ENCODE measurements at places on chromosomes 5 and 9.
A peak's percentile ranks its signal among the peaks of the same experiment; 100 is the strongest.

DNA sequence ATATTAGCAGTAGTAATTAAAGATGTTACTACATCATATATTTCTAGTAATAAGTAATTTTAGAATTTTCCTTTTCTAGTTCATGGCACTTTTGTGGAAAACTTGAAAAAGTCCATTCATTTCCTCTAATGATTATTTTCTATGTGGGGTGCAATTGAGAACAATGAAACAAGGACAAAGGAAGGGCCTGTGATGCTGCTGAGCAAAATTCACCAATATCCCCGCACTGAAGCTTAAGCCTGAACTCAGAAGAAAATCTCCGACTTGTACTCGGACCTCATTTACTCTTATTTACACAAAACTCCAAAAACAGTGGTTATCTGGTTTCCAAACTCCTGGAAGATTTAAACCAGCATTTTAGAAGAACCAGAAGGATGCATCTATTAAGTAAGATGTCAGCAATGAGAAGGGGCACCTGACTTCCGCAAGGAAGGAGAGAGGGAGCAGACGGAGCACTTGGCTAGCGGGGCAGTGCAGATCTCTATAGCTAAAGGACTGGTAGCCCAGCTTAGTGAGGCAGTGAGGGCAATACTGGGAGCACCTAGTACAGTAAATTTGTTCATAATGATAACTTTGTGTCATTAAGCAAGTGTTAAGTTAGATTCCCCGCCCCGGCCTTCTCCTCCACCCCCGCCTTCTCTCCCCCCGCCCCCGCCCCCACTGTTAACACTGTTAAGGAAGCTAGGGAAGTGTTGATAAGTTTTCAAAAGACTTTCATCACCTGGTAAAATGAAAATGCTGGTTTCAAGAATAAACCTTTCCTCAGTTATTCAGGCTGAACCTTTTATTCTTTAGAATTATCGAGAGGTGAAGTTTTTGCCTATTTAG, 123.3 kb downstream of the ZSWIM6 start:
- DNase-seq, result no peak

GRCh38 chr9:135273008-135273407, 185.5 kb downstream of the OLFM1 start:
- DNase-seq, result no peak

- peak; percentile 48 for DNase-seq
These were observed 47.5 kb upstream of the ELL2 start for GRCh38 chr5:96008987-96009647.

DNA sequence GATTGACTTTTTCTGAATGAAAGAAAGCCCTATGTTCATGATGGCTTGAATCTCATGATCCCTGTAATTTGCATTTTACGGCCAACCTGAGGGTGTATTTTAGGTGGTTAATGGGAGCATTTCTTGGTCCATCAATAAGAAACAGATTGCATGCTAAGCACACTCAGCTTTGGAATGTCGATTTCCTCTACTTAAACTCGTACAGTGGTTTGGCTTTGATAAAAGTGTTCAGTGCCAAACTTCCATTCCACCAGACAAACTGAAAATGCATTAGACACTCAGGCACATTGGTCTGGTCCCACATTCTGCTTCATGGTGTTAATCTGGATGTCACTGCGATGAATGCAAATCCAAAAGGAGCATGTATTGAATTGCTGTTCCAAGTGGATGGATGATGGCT, 77.0 kb downstream of the VCAN start:
- DNase-seq, result peak; percentile 60

DNA sequence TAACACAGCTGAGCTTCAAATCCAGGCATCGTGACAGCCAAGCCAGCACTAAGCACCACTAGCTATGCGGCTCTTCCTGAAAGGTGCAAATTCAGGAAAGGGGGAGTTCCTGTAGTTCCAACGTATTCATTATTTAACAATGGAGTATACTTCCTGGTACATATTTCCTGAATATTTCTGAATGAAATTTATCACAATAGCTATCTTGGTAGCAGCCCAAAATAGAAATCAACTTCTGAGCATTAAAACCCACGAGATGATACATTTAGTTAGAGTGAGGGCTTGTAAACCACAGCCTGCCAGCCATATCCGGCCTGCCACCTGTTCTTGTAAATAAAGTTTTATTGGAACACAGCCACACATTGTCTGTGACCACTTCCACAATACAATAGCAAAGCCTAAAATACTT, 109.7 kb upstream of the RETREG1 start:
- no peak for DNase-seq

- DNase-seq, result peak; percentile 89
These were observed 188.7 kb upstream of the MSX2 start for GRCh38 chr5:174535669-174536068.

DNA sequence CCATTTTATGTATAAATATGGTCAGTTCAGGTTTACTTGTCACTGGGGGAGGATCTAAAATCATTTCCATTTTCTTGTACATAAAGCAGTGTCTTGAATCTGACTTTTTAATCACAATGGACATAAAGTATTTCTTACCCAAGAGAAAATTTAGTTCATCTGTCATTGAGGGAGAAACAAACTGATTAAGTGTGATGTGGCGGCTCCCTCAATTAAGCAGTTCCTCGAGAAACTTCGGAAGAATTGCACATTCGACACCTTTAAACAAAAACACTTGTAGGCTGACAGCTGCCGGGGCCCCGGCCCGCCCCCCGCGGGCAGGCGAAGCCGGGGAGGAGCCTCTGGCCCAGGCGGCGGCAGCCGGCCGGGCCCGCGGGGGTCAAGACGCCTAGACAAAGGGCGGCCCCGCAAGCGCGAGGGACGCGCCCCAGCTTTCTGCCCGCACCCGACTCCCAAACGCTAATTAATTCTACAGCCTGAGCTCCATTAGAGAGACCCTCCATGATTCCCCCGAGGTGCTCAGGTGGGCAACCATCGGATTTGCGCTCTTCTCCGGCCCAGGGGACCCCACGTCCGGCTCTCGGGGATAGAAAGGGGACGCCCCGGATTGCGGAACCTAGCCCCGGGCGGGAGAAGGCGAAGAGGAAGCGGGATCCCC, 750 bp downstream of the TRIM36 start:
- no peak for DNase-seq

- no peak for DNase-seq
These were observed 19.0 kb upstream of the SMAD5 start for GRCh38 chr5:136113606-136114005.

GRCh38 chr9:75054368-75055001, 26.4 kb upstream of the CARNMT1 start:
- DNase-seq, result peak; percentile 45

DNA sequence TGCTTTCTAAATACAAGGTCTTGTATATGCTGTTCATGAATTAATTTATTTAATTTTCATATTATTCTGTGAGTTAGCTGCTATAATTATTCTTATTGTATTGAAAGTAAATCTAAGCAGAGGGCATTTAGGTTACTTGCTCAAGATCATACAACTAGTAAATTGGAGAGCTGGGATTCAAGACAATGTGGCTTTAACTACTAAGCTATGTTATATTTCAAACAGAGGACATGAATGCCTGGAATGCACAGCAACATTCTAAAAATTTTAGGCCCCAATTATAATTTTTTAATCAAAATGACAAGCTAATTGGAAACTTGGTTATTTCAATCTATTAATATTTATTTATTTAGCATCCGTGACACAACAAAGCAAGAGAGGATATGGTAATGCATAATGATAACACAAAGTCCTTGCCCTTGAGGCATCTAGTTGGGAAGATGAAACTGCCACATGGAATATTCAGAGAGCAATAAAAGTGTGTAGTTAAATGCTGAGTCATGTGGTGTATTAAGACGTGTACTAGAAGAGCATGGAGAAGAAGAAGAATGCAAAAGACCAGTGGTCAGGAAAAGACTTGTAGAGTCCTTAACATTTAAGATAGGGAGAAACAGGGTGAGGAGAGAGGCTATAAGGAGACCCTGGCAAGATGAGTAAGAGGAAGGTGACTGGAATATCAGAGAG, 24.4 kb downstream of the CTXN3 start:
- DNase-seq, result peak; percentile 29

DNA sequence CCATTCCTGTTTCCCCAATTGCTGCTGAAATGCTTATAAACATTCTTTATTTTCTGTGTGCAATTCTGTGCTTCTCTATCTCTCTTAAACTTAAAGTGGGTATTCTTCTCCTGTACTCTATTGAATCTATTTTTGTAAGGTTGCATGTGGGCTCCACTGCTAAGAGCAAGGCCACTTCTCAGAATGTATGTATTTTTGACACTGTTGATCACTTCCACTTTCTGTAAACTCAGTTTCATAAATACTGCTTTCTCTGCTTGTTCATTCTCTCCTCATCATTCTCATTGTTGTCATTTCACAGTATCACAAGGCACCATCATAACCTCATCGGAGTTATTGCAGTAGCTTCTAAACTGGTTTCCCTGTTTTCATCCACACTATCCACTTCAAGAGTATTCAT, 483.0 kb upstream of the CDH18 start:
- no peak for DNase-seq

- no peak for DNase-seq
These were observed 32.1 kb upstream of the POMT1 start for GRCh38 chr9:131470581-131470991.

DNA sequence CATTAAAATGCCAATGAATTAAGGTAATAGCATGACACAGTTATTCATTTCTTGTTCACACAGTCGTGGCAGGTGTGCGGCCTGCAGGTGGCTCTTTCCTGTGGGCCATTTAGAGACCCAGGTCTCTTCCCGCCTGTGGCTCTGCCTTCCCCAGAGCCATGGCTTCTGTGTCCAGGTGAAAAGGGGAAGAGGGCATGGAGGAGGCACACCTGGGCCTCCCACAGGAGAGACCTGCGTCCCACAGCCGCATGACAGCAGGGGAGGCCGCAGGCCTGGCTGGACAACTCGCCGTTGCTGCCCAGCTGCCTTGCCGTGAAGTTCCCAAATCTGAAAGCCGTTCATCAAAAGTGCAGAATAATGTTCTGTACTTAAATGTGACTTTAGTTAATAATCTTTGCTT, 14.4 kb upstream of the PLEKHG4B start:
- no peak for DNase-seq

- DNase-seq, result peak; percentile 20
These were observed 33.8 kb upstream of the FYB1 start for GRCh38 chr5:39253196-39253595.

DNA sequence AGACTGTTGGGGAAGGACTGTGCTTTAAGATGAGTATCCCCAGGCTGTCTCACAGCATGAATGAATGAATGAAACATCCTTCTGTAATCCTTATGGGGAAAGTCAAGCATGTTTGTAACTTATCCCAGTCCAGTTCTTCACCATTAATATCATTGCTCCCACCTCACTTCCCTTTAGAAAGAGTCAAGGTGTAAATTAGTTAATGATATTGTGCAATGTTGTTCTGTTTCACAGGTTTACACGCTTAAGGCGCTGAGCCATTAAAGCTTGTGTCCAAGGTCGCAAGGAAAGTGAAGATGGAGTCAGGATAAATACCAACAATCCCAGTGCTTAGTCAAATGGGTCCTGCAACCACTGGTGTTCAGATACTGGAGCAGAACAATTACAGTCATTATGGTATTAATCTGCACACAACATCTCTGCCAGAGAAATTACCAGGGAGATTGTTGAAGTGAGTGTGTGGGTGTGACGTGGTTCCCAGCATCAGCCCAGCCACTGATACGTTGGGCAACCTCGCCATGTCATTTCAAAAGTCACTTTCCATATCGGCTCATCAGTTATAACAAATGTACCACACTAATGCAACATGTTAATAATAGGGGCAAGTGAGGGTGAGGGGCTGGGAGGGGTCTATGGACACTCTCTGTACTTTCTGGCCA, 1.5 kb upstream of the MYO10 start:
- no peak for DNase-seq

GRCh38 chr9:24793787-24794186, 248.1 kb upstream of the IZUMO3 start:
- DNase-seq, result peak; percentile 13

DNA sequence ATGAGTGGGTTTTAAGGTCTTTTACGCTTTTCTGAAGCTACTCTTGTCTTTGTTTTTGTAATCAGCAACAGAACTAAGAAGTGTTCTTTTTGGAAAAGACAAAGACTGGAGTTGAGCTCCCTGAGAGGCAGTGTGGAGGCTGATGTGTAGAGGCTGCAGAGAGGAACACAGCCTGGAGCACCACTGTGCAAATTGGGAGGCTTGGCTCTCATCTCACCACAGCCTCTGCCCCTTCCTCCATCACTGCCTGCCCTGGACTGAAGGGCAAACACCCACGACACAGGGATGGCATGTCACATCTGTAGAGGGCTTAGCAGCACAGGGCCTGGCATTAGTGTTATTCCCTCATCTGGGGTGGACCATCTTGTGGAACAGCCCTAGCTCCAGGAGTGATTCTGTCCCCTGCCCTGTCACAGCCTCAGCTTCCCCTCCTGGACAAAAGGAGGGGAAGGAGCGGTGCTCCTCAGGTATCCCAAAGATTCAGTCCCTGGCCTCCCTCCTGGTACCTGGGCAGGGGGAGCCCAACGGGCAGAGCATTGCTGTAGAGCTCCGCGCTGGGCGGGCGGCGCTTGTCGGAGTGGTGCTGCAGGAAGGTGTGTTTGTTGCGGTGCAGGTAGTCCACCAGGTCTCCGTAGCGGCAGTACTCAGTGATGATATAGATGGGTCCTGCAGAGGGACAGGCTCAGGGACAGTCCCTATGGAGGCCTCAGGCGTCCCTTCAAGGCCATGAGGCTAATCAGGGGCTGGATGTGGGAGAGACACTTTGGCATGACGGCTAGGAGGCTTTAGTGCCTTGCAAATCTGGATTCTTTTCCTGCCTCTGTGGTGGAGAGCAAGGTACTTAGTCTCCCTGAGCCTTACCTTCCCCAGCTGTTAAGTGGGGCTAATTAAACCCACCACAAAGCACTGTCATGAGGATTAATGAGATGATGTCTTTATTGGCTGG, 32.8 kb downstream of the PDGFRB start:
- no peak for DNase-seq

DNA sequence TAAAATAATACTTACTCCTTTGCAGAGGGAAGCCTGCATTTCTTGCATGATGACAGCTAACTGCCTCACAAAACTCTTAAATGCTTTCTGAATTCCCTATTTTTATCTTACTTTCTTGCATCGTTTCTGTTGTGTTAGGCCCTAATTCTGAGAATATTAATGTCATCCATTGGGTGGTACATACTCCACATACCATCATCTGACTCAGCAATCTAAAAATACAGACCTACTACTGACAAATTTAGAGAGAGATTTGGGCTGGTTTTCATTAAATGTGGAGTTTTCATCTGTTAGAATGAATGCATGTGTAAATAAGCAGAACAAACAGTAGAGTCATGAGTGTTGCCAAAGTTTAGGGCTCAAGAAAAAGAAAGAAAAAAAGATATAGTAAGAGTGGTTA, 26.5 kb upstream of the KCNN2 start:
- DNase-seq, result peak; percentile 90

DNA sequence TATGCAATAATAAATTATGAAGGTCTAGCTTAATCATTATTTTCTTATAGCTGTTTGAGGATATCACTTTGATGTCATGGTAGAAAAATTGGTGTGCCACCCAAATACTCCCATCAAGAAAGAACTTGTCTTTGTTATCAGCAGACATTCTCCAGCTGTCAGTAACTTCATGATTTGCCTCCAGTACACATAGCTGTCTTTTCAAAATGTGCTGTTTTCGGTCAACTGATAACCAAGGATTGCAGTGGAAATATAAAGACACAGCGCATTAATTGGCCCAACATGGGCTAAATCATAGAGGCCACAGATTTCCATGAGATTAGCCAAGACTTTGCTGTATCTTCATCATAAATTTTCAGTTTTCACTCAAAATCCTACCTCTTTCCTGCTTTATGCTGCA, 993.5 kb upstream of the SEMA6A start:
- no peak for DNase-seq

Measured in fibroblast of skin of scalp (primary cell).